T follicular helper cell (primary cell): ENCODE measurements at places on chromosomes 16 and 17.

DNA sequence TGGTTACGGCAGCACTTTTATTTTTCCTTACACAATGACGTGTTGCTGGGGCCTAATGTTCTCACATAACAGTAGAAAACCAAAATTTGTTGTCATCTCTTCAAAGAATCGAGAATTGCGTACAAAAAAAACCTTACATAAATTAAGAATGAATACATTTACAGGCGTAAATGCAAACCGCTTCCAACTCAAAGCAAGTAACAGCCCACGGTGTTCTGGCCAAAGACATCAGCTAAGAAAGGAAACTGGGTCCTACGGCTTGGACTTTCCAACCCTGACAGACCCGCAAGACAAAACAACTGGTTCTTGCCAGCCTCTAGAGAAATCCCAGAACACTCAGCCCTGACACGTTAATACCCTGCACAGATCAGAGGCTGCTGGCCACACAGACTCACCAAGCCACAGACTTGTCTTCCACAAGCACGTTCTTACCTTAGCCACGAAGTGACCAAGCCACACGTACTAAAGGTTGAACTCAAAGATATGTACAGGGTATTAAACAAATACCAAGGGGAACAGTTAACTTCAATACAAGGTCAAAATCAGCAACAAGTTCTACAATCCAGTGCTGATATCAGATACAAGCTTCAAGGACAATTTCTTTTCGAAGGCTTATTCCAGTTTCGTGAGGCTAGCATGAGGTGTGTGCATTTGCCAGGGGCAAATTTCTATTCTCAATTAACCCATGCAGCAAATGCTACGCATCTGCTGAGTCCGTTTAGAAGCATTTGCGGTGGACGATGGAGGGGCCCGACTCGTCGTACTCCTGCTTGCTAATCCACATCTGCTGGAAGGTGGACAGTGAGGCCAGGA is 2.4 kb downstream of the ACTG1 start:
- DNase-seq = no peak

GRCh38 chr16:9661336-9662017 is 520.8 kb downstream of the GRIN2A start:
- no peak for DNase-seq

- no peak for DNase-seq
Measured at GRCh38 chr17:69878661-69879060, 196.4 kb upstream of the KCNJ16 start.

DNA sequence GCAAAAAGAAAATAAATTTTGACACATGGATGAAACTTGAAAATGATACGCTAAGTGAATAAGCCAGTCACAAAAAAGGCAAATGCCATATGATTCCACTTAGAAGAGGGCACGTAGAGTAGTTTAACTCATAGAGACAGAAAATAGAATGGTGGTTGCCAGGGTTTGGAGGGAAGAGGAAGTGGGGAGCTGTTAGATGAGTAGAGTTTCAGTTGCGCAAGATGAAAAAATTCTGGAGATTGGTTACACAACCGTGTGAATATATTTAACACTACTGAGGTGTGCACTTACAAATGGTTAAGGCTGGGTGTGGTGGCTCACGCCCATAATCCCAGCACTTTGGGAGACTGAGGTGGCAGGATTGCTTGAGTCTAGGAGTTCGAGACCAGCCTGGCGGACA is 93.4 kb upstream of the TMEM132E start:
- DNase-seq = no peak

DNA sequence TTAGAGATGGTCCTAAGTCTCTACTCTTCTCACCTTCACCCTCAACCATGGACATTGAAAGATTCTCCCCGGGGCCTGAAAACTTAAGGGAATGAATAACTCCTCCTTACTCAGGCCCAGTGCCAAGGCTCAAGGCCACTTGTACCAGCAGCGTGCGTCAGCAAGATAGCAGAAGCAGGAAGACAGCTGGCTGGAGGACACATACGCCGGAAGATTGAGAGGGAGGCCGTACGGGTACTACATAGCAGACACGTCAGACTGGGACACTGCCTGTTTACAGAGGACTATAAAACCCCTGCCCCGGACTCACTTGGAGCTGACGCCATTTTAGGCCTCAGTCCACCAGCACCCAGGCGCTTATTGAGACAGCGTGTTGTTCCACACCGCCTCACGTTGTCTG is 75.8 kb upstream of the MED13 start:
- DNase-seq = no peak

DNA sequence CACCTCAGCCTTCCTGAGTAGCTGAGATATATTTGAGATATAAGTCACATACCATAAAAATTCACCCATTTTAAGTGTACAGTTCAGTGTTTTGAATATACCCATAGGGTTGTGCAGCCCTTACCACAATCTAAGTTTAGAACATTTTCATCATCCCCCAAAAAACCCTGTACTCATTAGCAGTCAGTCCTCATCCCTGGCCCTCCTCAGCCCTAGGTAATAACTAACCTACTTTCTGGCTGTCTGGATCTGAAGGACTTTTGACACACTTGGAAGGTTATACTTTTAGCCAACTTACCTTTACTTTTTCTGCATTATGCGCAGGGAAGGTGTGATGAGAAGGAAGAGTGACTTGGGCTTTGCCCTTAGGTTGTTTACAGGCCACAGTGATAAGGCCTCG is 4.0 kb upstream of the PLEKHG4 start:
- no peak for DNase-seq

DNA sequence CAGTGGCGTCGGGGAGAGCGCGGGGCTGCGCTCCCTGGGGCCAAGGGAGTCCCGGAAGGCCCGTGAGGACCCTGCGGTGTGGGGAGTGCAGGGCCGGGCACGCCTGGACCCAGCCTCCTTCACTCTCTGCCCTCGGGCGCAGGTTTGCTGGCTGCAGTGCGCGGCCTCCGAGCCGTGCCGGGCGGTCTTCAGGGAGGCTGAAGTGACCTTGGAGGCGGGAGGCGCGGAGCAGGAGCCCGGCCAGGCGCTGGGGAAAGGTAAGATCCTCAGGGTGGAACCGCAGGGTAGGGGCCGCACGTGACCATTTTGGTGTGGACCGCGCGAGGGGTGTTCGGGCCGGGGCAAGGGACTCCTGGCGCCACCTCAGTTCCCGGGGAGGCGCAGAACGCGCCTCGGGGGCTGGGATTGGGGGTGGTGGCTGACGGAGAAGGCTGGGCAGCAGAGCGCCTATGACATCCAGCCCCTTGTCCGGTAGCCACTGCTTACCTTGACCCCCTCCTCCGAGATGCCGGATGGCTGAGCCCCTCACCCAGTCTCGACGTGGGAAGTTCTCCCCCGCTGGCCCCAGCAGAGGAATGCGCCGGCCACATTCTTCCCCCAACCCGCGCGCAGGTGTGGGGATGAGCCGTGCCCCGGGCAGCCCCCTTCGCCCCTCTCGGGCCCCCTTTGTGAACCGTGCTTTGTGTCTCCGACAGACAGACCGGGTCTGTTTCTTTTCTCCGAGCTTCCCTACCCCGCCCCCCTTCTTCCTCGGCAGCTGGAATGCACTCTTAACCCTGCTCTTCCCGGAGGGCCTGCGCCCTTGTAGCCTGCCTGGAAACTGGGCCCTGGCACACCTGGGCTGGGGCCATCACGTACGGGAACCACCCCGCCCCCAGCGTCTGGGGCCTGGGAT is 631 bp downstream of the CDH3 start:
- DNase-seq = no peak

- no peak for DNase-seq
Measured at GRCh38 chr16:70804153-70804733, 3.3 kb upstream of the VAC14 start.

GRCh38 chr16:25692351-25692741 is 587 bp downstream of the HS3ST4 start:
- no peak for DNase-seq

DNA sequence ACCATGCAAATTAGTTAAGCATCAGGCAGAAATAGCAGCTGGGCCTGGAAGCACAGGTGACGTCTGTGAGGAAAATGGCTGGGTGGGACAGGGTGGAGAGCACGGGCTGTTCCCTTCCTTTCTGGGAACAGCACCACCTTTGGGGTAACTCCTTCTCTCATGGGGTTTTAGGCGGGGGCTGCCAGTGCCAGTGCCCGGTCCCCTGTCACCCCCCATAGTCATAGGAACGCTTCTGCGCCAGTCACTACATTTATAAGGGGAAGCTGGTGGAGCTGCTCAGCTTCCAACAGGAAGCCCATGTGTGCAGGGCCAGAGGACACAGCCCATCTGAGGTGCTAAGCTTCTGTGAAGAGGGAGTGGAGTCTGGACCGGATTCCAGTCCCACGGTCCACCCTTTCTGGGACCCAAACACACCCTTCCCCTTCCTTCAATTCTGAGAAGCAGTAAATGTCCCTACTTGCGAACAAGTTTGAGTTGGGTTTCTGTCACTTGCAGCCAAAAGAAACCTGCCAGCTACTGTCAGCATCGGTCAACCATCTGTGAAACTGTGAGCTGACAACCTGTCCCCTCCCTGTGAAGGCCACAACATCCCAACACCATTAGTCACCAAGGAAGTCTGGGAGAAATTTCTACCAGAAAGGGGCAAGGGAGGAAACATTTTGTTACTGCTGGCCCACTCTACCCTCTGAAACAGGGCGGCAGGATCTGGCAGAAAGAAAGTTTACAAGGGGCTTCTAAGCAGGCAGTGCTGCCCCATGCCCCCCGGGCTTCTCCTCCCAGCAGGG is 86.0 kb upstream of the AMZ2 start:
- no peak for DNase-seq

DNA sequence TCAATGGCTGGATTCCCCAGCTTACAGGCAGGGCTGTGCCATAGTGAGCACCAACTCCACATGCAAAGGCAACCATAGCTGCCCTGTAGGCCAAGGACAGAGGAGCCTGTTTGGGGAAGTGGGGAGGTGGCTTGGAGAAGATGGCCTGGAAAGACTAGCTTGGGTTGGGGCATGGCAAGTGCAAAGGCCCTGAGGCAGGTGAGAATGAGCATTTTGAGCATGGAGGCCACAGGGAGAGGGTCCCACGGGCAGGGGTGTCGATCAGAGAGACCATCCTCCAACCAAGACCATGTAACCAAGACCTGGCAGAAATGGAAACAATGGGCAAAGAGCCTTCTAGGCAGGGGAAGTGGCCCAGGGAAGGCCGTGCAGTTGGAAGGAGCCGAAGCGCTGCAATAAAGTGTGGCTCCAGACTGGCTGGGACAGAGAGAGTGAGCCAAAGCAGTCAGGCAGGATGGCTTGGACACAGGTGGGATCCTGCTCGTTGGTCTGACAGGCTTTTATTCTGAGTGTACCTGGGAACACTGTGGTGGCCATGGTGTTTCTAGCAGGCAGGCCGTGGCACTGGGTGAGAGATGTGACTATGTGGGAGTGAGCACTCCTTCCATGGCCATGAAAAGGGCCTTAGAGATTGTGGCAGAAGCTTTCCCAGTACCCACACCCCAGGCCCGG is 24.8 kb upstream of the MPRIP start:
- DNase-seq = no peak

- no peak for DNase-seq
Measured at GRCh38 chr17:36880268-36880905, 56.9 kb upstream of the LHX1 start.

GRCh38 chr17:4733073-4733531 is 1.9 kb downstream of the MED11 start:
- no peak for DNase-seq

GRCh38 chr16:51404386-51404785 is 253.3 kb upstream of the SALL1 start:
- DNase-seq = no peak

GRCh38 chr17:13378361-13378760 is 223.4 kb downstream of the HS3ST3A1 start:
- DNase-seq = no peak
